ENCODE measurements at places on chromosomes 5 and 9. TPM values are rescaled to one million over a fixed set of nuclear protein-coding genes. Genes with fewer than 3 reads are reported as not detected.

The KIAA1958 gene
- 4.4 TPM for total RNA-seq

The PPP3R2 gene
- total RNA-seq, result not detected

The RASEF gene
- total RNA-seq, result 1.1 TPM

DNA sequence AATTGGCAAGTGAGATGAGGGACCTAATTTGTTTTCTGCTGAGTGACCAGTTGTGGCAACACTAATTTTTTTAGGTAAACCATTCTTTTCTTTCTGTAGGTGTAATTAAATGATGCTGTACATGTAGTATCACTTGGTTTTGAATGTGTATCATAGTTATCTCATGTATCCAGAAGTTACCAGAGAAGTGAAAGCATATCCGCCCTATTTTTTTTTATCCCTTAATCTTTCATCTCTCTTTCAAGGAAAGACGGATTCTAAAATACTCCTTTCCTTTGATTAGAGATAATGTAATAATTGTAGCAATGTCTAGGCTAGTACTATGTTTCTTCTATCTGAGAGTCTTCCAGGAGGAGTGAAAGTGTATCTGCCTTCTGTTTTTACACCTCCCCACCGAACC lies 7.1 kb downstream of the KDM3B start:
- no peak for DNase-seq

- DNase-seq, result no peak
These were observed 6.2 kb downstream of the NOL6 start for GRCh38 chr9:33467526-33467925.

DNA sequence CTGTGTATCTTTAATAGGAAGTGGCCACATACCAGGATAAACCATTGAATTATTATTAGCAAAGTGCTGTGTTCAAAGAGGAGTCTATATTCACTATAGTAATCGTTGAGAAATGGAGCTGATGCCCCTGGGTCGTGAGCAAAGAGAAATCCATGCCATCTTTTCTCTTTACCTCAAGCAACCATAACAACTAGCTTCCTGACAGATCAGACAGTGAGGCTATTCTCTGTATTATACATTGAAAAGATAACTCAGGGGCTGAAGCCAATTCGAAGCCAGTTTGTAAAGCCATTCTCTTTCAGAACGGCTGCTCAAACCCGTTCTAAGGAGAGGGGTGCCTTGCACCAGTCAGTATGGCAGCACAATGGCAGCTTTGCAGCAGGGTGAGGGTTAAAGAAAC lies 680.6 kb downstream of the SEMA5A start:
- DNase-seq, result no peak

DNA sequence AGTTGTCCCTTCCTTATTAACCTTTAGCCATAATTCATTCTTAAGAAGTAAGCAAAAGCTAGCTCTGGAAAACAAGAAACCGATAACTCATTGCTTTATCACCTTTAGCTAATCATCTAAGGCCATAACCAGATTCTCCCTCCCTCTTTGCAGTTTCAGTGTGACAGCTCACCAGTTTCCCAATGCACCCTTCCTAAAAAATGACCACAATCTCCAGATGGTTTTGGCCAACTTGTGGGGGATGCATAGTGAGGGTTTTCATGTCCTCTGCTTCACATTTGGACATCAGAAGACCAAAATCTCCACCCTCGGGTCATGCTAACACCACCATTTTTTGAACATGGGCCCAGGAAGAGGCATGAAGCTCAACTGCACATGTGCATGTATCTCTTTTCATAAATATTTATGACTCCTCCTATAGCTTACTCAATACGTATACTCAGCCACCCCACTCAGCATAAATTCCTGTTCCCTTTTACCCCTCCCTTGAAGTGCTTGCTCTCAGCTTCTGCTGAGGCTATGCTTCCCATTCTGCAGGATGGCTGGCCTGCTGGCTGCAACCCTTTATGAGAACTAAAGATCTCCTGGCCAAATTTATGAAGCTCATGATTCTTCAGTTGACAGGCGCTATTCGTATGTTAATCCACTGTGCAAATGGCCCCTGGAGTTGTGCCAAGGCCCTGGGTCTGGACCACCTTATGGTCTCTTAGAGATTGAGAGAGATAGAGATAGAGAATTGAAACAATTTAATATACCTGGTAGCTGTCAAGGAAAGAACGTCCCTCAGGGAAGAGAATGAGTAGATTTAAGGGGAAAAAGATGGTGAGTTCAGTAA lies 14.8 kb downstream of the PPP3R2 start:
- no peak for DNase-seq

DNA sequence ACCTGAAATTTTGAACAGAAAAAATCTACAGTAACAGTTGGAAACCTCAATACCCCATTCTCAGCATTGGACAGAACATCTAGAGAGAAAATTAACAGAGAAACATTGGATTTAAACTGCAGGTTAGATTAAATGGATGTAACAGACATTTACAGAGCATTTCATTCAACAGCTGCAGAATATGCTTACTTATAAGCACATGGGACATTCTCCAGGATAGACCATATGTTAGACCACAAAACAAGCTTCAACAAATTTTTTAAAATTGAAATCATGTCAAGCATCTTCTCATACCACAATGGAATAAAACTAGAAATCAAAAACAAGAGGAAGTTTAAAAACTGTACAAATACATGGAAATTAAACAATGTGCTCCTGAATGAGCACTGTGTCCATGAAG lies 316.3 kb downstream of the FAM170A start:
- DNase-seq, result no peak

DNA sequence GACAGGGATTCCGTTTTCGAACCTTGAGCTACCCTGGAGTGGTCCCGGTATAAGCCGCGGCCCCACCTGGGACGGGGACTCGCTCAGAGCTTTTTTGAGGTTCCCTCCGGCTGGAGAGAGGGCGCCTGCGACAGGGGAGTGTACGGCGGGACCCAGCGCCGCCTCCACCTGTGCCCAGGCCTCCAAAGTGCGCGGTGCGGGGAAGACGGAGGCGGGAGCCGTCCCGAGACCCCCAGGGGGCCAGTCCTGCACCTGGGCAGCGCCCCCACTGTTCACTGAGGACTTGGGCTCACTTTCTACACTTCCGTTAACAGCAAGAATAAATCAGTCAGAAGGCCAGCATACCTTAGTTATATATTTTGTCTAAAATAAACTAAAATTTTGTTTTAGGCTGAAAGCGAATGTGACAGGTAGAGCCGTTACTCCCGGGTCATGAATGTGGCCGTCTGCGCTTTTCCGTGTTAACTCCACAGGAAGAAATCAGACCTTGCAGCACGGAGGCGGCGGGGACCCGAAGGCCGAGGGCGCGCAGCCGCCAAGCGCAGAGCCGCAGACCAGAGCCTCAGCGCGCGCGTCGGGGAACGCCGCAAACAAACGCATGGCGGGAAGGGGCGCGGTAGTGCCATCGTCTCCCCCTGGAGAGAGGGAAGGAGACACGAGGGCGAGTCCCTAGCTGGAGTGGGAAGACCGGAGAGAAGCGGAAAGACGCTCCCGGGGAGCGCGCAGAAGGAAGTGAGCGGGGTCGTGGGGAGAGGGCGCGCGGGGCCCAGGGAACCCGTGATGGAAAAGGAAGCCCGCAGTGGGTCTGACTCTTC lies 14.1 kb downstream of the TRIM7 start:
- no peak for DNase-seq

- DNase-seq, result no peak
These were observed 8.6 kb downstream of the SUSD1 start for GRCh38 chr9:112166176-112167140.

DNA sequence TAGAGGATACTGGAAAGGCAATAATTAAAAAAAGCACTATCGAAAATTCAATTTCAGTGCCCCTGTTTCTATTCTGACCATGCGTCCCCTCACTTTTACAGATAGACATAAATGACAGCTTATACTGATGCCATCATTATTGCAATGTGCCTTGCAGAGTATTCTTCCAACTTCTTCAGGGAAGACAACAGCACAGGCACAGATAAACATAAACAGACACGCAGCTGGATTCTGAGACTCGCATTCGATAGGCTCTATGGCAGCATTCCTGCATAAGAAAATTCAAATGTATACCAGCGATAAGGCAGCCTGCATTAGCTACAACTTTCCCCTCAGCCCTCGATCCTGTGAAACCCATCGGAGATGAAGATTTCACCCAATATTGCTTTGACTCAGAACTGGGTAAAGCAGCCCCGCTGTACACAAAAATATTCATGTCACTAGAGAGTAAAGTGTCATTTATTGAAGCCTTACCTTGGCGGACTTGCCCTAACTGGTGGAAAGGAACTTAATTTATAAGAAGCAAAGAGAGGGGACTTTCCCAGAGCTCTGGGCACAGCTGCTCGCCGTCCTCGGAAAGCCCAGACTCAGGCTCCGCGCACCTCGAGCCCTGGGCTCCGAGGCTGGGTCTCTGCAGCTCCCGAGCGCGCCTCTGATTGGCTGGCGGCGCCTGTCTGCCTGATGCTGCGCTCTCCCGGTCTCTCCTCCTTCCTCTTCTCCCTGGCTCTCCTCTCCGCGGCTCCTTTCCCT lies at the start of gene CDH18:
TSS of gene CDH18 (minus strand) at position 589 of the 750 bp plus-strand sequence. CDS start 149,214 bp downstream, outside the sequence.
- DNase-seq, result no peak

GRCh38 chr9:23375511-23375910 lies 450.5 kb downstream of the ELAVL2 start:
- no peak for DNase-seq

Measured in omental fat pad (tissue), 4 donors.